Left forelimb (tissue), 1 donor: ENCODE measurements at places on chromosomes 1 and 21.

DNA sequence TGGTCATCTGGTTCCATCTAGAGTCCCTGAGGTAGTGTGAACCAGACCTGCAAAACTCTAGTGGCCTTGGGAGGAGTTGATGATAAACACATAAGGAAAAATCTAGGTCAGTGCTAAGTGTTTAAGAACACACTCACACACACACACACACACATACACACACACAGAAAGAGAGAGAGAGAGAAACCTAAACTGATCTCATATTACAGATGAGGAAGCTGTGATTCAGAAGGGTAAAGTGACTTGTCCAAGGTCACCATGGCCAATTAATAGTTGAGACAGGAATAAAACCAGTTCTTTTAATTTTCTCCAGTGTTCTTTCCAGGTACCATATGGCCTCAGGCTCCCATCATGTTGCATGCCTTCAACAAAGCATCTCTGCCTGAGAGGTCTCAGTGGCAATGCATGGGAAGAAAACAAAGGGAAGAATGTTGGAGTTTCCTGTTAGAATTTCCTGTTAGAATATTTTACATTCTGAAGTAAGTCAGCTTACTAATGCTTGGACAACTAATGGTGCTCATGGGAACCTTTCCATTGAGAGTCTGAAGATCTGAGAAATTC lies 77.3 kb upstream of the TSPAN2 start:
- no peak for DNase-seq

DNA sequence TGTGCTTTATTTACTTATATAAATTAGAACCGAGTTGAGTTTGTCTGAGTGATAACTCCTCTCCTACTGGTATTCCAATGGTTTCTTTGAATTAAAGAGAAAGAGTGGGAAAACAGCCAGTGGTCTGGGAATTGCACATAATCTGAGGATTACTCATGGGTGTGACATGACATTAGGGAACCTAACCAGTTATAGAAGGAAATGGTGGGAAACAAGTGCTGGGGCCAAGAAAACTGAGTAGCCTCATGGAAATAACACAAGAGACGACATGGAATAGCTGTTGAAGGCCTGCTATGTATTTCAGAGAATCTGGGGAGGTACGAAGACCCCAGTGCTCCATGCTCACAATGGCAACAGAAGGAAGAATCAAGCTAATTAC lies 41.8 kb upstream of the LRRC52 start:
- DNase-seq, result no peak

GRCh38 chr1:233939451-233939850 lies 35.0 kb downstream of the SLC35F3 start:
- DNase-seq, result no peak

DNA sequence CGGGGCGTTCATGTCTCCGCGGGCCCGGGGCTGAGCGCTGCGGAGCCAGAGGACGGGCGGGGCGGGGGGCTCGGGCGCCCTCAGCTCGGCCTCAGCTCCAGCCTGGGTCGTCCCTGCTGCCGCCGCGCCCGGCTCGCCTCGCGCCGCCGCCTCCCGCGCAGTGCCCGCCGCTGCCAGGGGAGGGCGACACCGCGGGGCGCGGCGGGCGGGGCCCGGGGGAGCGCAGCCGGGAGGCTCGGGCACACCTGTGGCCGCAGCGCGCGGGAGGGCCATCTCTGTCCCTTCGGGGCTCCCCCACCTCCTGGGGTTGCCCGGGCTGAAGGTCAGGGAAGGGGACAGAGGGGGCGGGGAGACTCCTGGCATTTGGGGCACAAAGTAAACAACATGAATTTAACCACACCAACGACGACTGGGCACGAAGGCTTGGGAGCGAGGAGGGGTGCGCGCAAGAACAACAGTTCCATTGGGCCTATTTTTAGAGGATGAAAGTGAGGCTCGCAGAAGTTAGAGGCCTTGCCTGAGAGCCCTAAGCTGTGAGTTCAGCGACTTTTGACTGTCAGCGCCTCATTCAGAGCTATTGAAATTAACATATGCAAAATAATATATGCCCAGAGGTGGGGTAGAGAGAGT lies at the start of gene FAM131C:
FAM131C (minus strand) TSS at position 162 of the 630 bp plus-strand sequence. CDS start 209 bp downstream, outside the sequence.
- DNase-seq, result no peak

DNA sequence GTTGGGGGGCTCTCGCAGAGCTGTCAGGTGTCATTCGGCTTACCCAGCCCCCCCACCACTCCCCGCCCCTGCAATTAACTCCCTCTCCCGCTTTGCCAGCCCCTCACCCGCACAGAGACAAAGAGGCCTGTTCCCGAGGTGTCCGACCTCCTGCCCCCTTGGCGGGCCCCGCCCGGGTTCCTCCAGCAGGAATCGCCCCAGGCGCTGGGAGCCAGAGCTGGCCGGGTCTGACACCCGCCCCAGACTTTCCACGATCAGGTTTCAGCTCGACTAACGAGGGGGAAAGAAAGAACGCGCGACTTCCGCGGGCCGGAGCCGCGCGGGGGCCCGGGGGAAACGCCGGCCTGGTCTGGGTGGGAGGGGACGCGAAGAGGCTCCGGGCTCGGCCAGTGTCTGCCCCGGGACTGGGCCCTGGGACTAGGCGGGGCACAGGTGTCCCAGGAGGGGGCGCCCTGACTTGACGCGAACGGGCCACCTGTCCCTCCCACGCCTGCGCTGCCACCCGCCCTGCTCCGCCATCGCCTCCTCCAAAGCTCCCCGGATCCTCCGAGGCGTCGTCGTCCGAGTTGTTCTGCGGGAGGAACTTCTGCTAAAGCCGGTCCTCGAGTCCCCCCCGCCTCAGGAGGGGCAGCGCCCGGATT lies 36.4 kb upstream of the HHAT start:
- peak; percentile 86 for DNase-seq

GRCh38 chr1:41773144-41773591 lies 145.6 kb downstream of the HIVEP3 start:
- peak; percentile 26 for DNase-seq

- DNase-seq, result no peak
Observed at GRCh38 chr1:21510885-21511578, 1.8 kb downstream of the ALPL start.

DNA sequence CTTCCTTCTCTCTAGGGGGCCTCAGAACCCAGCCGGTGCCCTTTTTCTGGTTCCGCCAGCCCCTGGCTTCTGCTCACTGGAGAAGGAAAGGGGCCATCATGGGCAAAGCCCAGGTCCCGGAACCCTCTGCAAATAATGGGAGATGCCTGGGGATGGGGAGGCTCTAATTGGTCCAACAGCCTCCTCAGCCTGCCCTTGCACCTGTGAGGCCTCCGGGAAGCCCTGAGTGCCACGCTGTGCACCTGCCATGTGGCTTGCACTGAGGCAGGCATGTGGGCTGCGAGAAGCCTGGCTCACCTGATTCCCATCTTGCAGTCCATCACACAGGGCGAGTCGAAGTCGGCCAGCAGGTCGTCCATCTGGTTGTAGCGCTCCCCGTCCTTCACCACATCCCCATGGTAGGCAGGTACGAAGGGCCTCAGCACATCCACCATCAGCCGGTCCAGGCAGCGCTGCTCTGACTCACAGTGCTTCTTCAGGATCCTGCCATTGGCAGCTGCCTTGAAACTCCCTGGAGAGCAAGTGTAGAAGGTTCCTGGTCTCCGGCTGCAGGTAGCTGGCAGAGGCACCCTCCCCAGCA lies 92.1 kb downstream of the ITPKB start:
- DNase-seq, result no peak

- DNase-seq, result no peak
Observed at GRCh38 chr1:209813902-209814301, 8.0 kb upstream of the IRF6 start.

GRCh38 chr1:234526922-234527321 lies 47.9 kb upstream of the TARBP1 start:
- no peak for DNase-seq

GRCh38 chr1:85047472-85048295 lies 616 bp downstream of the MCOLN3 start:
- peak; percentile 68 for DNase-seq

GRCh38 chr1:169511316-169512005 lies 25.7 kb upstream of the SLC19A2 start:
- DNase-seq, result no peak

- DNase-seq, result no peak
Observed at GRCh38 chr1:172719694-172720138, 60.8 kb downstream of the FASLG start.

DNA sequence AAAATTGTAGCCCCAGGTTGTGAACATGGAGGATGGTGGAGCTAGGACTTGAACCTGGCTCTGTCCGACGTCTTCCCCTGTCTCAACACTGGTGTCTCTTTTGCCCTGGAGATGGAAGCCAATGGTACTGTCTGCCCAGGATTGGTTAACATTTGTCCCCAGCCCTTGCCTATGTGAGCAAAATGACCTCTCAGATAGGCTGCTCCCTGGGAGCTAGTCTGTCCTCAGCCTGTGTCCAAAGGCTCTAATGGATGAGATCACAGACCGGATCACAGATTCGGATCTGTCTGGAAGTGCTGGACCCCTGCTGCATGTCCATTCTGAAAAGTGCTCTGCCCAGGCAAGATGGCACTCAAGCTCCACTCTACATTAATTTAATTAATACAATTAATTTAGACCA lies 394.4 kb upstream of the VAMP3 start:
- DNase-seq, result no peak

- DNase-seq, result no peak
Observed at GRCh38 chr1:165259706-165260428, 96.6 kb downstream of the LMX1A start.

DNA sequence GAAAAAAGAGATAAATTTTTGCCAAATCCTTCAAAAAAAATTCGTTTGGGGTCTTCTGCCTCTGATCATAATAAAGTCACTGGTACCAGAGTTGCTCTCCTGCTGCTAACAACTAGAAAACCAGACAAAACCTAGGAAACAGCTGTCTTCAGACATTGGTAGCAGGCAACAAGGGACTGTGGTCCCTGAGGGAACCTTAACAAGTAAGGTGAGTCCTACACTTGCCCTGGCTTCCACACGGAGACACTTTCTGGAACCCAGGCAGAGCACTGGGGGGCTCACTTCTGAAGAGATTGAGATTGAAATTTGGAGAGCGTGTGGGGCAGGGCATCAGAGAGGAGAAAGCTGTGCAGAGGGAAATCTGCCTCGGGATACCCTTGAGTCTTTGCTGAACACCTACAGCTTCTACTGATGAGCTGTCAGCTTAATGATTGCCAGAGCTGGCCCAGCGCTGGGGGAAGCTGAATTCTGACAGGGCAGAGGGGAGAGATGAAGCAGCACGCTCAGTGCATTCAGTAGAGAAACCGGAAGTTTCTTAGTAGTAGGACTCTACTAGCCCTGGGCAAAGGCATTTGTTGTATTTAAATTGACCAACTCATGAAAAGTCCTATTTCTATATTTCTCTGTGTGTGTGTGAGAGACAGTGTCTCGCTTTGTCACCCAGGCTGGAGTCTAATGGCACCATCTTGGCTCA lies 18.5 kb upstream of the FAM89A start:
- DNase-seq, result no peak

- DNase-seq, result no peak
Observed at GRCh38 chr1:27225621-27226020, 8.8 kb upstream of the WDTC1 start.

DNA sequence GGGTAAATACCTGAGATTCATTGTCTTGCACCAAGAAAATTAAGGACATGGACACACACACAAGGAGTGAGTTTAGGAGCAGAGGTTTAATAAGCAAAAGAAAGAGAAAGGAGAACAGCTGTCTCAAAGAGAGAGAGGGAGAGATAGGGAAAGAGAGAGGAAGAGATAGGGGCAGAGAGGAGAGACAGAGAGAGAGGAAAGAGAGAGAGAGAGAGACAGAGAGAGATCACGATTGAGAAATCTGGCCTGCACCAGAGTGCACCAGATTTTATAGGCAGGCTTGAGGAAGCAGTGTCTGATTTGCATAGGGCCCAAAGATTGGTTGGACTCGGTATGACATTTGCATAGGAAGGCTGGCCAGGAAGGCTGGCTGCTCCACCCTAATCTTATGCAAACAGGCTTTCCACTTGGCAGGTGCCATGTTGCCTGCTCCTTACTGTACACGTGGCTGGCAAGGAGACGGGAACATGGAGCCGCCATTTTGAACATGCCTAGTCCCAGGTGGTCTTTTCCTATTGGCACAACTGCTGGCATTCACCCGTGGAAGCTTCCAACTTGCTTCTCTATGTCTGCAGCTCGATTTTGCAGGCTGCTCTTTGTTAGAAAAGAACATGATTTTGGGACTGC lies 419.9 kb downstream of the ZP4 start:
- DNase-seq, result no peak

DNA sequence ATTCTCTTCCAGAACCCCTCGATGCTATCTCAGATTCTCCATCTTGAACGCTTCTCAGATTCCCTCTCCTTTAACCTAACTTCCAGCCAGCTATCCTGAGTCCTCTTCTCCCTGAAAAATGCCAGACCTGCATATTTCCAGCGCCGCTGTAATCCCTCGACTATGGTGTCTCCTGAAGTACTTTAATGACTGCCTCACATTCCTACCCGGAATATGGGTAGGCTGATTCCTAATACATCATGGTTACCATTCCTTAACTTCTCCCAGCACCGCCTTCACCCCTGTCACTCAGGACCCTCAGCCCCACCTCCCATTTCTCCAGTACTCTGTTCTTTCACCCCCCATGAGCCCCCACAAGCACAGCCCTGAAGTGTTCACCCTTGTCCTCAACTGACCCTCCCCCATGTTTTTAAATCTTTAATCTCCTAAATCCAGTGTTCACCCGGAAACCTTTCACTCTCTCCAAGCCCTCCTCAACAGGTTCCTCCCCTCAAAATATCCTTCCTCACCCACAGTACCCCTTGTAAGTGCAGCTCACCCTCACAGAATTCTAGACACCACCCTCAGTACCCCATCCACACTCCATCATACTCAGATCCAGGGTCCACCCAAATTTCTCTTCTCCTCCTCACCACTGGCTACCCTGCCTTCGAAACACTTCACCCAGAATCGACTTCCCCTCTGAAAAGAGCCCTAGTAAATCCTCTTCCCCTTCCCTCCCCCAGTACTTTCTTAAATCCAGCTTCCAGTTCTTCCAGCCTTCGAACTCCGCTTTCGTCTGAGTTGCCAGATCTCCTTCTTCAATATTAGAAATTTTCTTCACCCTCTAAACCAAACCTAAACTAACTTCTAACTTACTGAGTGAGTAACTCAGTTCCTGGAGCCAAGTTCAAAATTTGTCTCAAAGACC lies 922 bp downstream of the CPT2 start:
- peak; percentile 63 for DNase-seq

GRCh38 chr1:166876540-166876838 lies 425 bp upstream of the TADA1 start:
- no peak for DNase-seq

DNA sequence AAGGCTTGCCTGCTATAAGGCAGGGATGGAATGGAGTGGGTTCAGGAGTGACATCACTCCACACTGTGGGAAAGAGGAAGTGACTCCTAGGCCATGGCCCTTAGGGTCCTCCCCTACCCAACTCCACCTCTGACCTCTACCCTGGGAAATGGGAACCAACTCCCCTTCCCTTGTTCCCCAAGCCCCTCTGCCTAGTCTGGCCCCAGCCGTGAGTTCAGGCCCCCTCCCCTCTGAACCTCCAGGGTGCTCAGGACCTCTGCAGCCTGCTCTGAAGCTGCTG lies 3.8 kb upstream of the GUCA2A start:
- DNase-seq, result no peak

DNA sequence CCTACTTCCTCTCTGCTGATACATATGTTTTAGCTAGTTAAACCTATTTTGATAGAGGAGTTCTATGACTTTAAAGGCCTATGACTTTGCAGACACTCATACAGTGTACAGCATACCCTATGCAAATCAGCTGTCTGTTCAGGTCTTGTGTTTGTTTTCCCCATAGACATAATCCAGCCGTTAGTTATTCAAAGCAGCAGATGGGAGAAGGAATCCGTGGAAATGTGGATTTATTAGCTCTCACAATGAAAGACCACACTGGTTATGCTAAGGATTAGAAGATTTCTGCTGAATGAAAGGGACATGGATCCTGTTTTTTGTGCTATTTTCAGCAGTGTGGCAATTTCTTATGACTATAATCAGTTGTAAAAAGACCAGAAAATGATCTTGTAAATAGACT lies 59.8 kb downstream of the MAST2 start:
- DNase-seq, result no peak

GRCh38 chr21:38733972-38734546 lies 71.7 kb upstream of the ETS2 start:
- peak; percentile 91 for DNase-seq
